ENCODE measurements at places on chromosomes 3 and 15.

- DNase-seq, result no peak
These were observed 5.6 kb downstream of the PRTG start for GRCh38 chr15:55737373-55737772.

- DNase-seq, result no peak
These were observed 171.2 kb downstream of the ADAMTS17 start for GRCh38 chr15:100170291-100171210.

DNA sequence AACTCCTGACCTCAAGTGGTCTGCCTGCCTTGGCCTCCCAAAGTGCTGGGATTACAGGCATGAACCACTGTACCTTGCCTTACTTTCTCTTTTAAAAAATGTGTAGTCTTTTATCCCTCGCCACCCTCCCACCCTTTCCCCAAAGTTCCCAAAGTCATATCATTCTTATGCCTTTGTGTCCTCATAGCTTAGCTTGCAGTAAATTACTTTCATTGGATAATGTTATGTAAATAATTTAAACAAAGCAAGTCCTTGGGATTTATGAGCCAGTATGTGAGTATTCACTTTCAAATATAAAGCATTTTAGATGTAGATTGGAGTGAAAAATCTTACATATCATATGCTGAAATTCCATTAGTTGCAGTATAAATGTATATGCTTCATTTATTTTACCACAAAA, 11.0 kb downstream of the GTF2A2 start:
- DNase-seq, result no peak

DNA sequence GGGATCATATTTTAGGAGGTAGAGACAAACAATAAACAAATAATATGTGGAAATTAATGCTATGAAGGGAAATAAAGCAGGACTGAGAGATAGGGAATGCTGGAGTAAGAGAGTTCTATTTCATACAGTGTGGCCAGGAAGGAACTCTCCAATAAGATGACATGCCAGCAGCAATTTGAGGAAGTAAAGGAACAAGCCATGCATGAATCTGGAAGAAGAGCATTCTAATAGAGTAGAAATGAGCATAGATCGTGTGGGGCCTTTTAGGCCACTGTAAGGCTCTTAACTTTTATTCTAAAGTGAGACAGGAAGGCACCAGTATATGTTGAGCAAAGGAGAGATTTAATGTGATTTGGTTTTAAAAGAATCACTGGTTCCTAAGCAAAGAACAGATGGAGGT, 126.3 kb downstream of the DMXL2 start:
- no peak for DNase-seq

Measured in suppressor macrophage treated with lipopolysaccharide for 4 hours (primary cell).